Neural progenitor cell (in vitro differentiated cells): ENCODE measurements at places on chromosomes 7 and 10. TPM values are rescaled to one million over a fixed set of nuclear protein-coding genes. Genes with fewer than 3 reads are reported as not detected.
A peak's percentile ranks its signal among the peaks of the same experiment; 100 is the strongest.

Gene INA
- 9.7 and 9.8 TPM in 2 replicates for total RNA-seq

Gene CTAGE8
- 0.50 and 1.8 TPM in 2 replicates for total RNA-seq

DNA sequence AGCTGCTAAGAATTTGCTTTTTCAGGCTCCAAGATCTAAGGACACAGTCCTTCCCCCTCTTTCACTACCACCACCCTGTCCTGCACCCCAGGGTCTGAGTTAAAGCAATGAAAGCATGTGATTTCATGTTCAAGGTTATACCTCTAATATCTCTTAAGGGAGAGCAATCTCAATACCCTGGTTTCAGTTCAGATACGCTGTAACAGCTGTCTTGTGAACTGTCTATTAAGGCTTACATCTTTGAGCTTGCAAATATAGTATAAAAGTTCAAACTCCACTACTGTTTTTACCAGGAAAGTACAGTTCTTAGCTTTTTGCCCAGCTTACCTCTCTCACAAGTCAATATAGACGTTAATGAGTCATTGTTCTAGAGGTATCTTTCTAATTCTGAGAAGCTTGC is 2.6 kb downstream of the CPVL start:
- no peaks in the 10 kb centered on the region for H3K36me3 ChIP-seq
- H3K4me1 ChIP-seq = peaks cover 23% of the 10 kb centered on the region
- peaks cover 33% of the 10 kb centered on the region for H3K27me3 ChIP-seq
- no peak for DNase-seq

GRCh38 chr10:43201545-43202131 is 63.4 kb downstream of the CSGALNACT2 start:
- no peaks in the 10 kb centered on the region for H3K36me3 ChIP-seq
- DNase-seq = no peak
- no peaks in the 10 kb centered on the region for H3K4me1 ChIP-seq
- H3K4me3 ChIP-seq = peak overlapping the region; percentile 58
- H3K27me3 ChIP-seq = no peaks in the 10 kb centered on the region

GRCh38 chr10:132869621-132870020 is 72.7 kb downstream of the CFAP46 start:
- no peak overlapping the region for H3K27ac ChIP-seq
- H3K27me3 ChIP-seq = no peaks in the 10 kb centered on the region
- no peaks in the 10 kb centered on the region for H3K36me3 ChIP-seq
- no peak for DNase-seq

- H3K4me3 ChIP-seq = peak overlapping the region; percentile 82
- no peak overlapping the region for H3K27ac ChIP-seq
- no peaks in the 10 kb centered on the region for H3K36me3 ChIP-seq
- no peaks in the 10 kb centered on the region for H3K4me1 ChIP-seq
Observed at GRCh38 chr7:55019691-55020465, 1.1 kb downstream of the EGFR start.

GRCh38 chr10:28382525-28383269 is 79.8 kb upstream of the MPP7 start:
- no peak overlapping the region for H3K27ac ChIP-seq
- no peaks in the 10 kb centered on the region for H3K36me3 ChIP-seq
- DNase-seq = no peak
- no peaks in the 10 kb centered on the region for H3K4me1 ChIP-seq
- H3K27me3 ChIP-seq = no peaks in the 10 kb centered on the region

DNA sequence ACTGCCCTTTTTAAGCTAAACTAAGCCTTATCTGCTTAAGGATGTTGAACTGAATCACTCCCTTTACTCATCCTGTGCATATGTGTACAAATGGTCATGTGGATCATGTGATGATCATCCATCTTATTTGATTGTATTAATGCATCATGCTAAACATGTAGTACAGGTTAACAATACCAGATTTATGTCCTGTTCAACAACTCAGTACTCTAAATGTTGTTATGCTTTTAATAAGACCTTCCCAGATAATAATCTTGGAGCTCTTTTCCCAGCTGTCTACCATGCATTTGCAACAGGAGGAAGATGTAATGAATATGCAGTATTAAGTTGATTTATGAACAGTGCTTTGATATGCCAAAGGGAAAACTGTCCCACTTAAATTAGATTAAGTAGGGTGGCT is 318.0 kb downstream of the BICC1 start:
- H3K27me3 ChIP-seq = no peaks in the 10 kb centered on the region
- no peak overlapping the region for H3K27ac ChIP-seq
- no peaks in the 10 kb centered on the region for H3K36me3 ChIP-seq
- no peak for DNase-seq
